ENCODE measurements at places on chromosomes 7 and 10.

GRCh38 chr10:80529604-80530003 lies 8.1 kb upstream of the SH2D4B start:
- DNase-seq: no peak

GRCh38 chr7:77696643-77697534 lies 630 bp downstream of the RSBN1L start:
- peak; percentile 62 for DNase-seq

DNA sequence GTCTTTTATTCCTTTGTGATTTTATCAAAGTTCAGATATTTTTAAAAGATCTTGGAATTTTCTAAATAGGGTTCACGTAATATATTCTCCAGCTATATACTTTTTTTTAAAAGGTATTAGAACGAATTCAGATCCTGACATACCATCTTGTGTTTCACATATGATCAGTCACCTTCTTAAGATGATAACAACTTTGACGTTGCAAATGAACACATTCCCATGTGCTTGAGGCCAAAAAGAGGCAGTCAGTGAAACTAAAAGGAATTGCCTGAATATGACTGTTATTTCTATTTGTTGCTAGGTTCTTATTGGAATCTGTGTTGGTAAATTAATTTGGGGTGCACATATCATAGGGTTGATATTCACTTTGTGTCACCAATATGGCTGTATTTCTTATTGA lies 310.1 kb downstream of the MDFIC start:
- DNase-seq: no peak

GRCh38 chr7:48042216-48042615 lies 6.9 kb downstream of the C7orf57 start:
- no peak for DNase-seq

DNA sequence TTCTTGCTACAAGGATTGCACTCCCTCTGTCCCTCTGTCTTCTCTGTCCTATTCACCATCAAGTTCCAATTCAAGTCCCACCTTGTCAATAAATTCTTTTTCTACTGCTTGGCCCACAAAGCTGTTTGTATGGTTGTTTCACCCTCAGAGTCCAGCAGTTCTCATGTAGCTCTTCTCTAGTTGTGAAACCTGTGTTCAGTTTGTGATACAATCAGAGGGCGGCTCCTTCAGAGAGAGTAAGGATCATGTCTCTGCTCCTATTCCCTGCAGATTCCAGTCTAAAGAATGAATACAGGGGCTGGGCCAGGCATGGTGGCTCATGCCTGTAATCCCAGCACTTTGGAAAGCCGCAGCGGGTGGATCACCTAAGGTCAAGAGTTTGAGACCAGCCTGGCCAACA lies 126.6 kb upstream of the BET1 start:
- DNase-seq: no peak

GRCh38 chr10:132035476-132035875 lies 30.3 kb upstream of the JAKMIP3 start:
- no peak for DNase-seq

DNA sequence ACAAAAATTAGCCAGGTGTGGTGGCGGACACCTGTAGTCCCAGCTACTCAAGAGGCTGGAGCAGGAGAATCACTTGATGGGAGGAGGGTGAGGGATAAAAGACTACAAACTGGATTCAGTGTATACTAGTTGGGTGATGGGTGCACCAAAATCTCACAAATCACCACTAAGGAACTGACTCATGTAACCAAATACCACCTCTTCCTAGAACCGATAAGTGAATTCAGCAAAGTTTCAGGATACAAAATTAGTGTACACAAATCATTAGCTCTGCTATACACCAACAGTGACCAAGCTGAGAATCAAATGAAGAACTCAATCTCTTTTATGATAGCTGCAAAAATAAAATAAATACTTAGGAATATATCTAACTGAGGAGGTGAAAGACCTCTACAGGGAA lies 23.0 kb upstream of the DMBT1 start:
- no peak for DNase-seq

- DNase-seq: no peak
These were observed 88.5 kb downstream of the CTNNA3 start for GRCh38 chr10:67607472-67607871.

DNA sequence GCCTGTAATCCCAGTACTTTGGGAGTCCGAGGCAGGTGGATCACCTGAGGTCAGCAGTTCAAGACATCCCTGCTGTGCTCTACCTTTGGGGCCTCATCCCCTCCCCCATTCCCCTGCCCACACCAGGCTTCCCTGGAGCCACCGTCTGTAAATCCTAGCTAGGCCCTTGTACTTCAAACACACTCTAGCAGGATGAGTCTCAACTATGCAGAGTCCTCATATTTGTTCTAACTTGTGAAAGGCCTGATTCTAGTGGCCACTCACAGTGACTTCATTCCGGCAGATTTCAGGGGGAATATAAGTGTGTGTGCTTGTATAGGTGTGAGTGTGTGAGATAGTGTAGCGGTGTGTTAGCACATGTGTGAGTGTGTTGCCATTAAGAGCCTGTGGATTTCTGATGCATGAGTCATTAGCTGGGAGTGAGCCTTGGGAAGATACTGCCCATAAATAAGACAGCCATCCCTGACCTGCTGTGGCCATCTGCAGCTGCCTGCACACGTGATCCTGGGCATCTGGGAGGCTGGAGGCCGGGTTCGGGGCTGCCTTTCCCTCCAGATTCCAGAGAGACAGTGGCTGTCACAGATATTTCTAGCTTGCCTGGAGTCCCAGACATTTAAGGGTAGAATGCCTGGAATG lies 1.7 kb upstream of the NEURL1 start:
- no peak for DNase-seq

GRCh38 chr10:70652761-70653657 lies 19.3 kb upstream of the ADAMTS14 start:
- no peak for DNase-seq

DNA sequence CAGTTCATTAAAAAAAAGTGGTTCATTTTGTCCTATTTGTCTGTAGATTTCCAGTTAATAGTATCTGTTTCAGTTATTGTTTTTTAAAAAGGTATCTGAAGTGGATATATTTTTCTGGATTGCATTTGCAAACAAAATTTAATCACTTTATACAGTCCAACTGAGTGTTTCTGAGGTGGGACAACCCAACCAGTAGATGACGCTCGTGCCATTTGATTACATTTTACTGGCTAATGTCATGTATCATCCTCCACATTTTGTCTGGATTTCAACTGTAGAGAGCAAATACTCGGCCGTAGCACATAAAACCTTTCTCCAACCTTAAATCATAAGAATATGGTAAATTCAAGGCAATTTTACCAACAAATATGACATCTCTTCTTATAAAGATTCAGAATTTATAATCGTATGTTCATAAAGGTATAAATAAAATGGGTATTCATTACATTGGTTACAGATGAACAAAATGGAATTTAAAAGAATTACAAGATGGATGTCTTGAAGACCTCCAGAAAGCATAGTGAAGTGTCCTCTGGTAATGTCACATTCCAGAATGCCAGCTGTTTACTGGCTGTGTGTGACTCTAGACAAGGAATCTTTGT lies 789.0 kb downstream of the PHTF2 start:
- DNase-seq: no peak

DNA sequence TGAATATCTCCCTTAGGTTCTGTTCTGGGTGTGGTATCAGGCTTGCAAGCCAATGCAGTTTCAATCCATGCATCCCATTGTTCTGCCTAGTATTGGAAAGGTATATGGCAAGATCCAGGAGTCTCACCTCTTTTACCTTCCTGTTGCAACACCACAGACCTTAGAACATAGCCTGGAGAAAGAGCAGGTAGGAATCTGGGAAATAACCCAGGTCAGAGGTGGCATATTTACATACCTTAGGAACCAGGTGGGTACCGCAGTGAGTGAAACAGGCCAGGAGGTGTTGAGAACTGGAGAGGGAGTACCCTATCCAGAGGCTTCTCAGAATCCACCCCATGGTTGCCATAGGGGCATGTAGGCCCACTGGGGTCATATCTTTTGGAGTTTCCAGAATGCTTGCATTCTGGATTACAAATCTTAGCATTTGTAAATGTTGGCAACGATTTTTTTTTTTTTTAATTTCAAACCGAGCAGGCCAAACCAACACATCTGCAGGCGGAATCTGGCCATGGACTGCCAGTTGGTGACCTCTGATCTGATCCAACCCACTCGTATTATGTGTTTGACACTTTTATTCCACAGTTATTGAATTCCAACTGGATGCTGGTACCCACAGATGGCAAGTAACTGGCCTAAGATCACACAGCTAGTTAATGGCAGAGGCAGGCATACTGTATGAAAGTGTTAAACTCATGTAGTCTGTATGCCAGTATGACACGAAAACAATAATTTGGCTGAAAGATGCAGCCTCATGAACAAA lies 180.3 kb upstream of the TCF7L2 start:
- no peak for DNase-seq

DNA sequence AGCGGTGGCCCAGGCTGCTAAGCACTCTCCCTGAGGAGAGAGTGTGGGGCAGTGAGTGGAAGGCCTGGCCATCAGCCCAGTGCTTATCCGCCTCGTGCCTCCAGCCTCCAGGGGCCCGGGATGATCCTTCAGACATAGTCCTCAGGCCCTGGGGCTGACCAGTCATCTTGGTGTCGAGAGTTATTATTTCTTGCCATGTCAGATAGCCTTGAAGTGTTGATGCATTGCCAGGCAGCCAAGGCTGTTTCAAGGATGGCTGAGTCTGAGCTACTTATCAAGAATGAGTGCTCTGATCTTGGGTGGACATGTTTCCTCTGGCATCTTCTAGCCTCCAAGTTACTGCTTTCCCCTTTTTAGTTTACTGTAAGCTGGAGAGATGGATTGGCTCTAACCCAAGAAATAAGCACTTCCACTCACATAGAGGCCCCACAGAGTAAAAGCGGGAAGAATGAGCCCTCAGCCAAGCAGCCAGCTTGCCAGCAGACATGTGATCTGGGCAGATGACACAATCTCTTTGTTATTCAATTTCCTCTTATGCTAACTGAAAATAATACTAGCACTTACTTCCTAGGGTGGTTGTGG lies 136.5 kb upstream of the NAMPT start:
- no peak for DNase-seq

GRCh38 chr7:16753932-16754855 lies 639 bp downstream of the TSPAN13 start:
- peak; percentile 4 for DNase-seq

DNA sequence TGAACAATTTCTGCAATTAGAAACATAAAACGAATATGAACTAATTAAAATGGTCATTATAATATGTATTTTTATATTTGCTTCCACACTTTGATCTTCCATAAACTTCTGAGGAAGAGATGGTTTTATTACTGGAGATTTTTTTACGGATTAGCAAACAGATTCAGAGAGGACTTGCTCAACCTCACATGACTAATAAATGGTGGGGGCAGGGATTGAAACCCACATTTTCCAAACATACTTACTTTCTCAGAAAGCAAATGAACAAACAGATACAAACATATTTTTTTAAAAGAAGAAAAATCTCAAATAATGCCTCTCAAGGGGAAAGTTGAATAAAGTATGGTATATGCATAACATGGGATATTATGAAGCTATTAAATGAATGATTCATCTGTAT lies 18.3 kb downstream of the ANKMY2 start:
- DNase-seq: no peak

DNA sequence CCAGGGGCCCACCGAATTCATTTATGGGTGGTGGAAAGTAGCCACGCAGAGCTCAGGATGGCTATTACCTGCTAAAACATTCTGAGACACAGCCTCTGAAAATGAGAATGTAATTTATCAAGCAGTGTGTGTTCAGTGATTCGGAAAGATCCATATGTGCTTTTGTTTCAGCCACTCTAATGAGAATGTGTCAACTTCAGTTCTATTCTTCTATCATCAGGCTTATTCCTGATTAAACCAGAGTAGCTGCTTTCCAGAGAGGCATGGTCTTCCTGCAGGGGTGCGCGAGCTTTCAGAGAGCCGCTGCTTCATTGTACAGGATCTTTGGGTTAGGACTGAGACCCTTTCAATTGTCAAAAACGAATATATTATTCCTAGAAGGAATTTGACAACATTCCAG lies 167.6 kb downstream of the OTUD1 start:
- no peak for DNase-seq

DNA sequence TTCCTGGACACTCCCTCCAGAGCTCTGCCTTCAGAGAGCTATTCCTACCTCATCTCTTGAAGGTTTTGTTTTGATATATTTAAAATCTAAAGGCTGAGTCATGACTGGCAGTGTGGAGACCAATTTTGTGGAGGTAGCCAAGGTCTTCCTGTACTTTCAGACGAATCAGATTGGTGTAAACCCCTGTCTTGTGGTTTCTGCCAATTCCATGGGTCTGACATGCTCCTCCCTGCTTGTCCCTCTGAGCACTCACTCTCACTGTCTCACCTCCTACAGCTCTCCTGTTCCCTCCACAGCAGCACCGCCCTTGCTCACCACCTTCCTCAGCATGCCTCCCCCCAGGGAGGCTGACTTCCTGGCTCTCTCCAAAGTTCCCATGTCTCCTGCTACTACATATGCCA lies 179.8 kb downstream of the NPSR1 start:
- no peak for DNase-seq

GRCh38 chr10:49649294-49649693 lies 30.2 kb upstream of the C10orf53 start:
- DNase-seq: no peak

- no peak for DNase-seq
These were observed 1.9 kb upstream of the ZNF775 start for GRCh38 chr7:150377196-150377595.

- DNase-seq: no peak
These were observed 111.1 kb upstream of the GLI3 start for GRCh38 chr7:42348071-42348470.

DNA sequence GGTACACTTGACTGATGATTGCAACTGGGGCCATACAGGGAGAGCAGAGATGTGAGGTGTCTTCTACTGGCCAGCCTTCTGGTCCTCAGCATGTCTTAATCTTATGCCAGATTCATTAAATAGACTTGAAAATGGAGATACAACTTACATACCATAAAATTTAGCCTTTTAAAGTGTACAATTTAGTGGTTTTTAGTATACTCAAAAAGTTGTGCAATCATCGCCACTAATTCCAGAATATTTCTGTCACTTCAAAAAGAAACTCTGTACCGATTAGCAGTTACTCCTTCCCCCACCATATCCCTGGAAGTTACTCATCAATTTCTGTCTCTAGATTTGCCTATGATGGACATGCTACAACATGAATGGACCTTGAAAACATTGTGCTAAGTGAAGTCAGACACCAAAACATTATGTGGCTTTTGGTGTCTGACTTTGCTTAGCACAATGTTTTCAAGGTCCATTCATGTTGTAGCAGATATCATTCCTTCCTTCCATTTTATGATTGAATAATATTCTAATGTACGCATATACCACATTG lies 53.0 kb downstream of the SH2D4B start:
- DNase-seq: no peak

- no peak for DNase-seq
These were observed 88.0 kb downstream of the SNX10 start for GRCh38 chr7:26379711-26380110.

DNA sequence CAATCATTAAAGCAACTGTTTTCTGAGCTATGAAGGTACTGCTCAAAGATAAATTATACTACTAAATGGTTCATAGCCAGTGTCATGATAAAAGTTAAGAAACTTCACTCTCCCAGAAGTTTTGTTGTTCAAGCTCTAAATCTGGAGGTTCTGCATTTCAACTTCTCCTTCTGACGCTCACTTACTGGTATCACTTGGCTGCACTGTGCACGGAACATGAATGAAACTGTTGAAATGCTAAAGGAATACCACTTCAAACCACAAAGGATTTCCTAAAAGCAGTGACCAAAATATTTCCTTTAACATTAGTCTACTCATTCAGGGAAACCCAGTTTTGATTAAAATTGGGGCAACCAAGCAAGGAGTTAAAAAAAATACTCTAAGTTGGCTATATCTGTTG lies 93.6 kb downstream of the UBE2H start:
- DNase-seq: no peak

GRCh38 chr10:8037199-8037801 lies 17.2 kb upstream of the GATA3 start:
- DNase-seq: no peak

GRCh38 chr10:87600581-87600980 lies 59.1 kb upstream of the PAPSS2 start:
- DNase-seq: no peak
